ENCODE measurements at places on chromosomes 3 and 15. TPM values are rescaled to one million over a fixed set of nuclear protein-coding genes. Genes with fewer than 3 reads are reported as not detected.

Gene SLC24A5
- 0.36 TPM for total RNA-seq

GRCh38 chr15:66153549-66154415 lies 99.8 kb downstream of the MEGF11 start:
- DNase-seq: no peak

- DNase-seq: no peak
Measured at GRCh38 chr15:62999923-63000561, 42.5 kb upstream of the TPM1 start.

- no peak for DNase-seq
Measured at GRCh38 chr3:29138171-29138570, 142.7 kb upstream of the RBMS3 start.

DNA sequence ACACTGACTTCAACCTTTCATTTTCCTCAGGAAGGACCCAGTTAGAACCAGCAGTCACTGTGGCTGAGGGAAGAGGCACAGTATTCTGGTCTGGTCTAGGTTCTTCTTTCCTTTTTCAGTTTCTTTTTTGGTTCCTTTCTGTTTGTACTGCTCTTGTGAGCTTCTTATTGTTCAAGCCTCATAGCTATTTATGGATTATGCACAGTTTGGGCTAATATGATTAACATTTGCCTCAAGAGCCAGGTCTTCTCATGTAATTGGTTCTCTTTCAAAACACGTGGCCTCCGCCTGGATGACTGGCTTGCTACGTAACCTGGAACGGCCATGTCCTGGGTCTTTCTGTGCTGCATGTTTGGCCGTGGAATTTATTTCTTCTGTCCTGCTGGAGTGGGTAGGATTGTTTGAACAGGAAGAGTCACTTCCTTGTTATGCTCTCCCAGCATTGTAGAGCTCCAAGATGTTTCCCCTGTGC lies 43.3 kb downstream of the RBMS3 start:
- peak; percentile 80 for DNase-seq

GRCh38 chr3:157906627-157907026 lies 199.6 kb downstream of the SHOX2 start:
- no peak for DNase-seq

Gene TNIK
- 9.2 TPM for total RNA-seq

GRCh38 chr15:96893159-96893906 lies 562.8 kb downstream of the NR2F2 start:
- DNase-seq: no peak

Gene SLC9C1
- total RNA-seq: not detected

DNA sequence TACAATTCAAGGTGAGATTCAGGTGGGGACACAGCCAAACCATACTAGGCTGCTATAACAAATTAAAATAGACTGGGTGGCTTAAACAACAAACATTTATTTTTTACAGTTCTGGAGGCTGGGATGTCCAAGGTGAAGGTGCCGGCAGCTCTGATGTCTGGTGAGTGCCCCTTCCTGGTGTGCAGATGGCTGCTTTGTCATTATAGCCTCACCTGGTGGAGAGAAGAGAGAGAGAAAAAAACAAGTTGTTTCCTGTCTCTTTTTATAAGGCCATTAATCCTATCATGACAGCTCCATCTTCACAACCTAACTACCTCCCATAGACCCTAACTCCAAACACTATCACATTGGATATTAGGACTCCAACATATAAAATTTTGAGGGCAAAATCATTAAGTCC lies 279.7 kb downstream of the ZIC1 start:
- DNase-seq: no peak

Gene THBS1
- total RNA-seq: 172 TPM

DNA sequence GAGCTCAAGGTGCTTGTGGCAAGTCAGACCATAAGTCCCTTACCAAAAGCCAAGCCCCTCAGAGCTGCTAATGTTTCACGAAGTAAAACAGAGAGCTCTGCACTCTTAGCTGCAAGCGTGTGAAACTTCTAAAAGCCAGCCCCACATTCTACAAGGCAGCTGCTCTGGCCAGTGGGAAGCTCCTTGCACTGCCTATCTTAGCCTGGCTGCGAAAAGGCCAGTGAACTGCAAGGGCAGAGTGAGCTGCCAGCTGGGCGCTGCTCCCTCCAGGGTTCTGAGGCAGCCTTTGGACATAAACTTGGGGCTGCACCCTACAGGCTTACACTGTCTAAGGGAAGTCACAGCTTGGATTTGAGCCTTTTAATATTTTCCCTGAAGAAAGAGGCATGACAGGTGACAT lies 2.2 kb upstream of the MUSTN1 start:
- no peak for DNase-seq

GRCh38 chr3:98968824-98969223 lies 67.3 kb upstream of the DCBLD2 start:
- DNase-seq: no peak

GRCh38 chr3:65945480-65945879 lies 93.2 kb downstream of the MAGI1 start:
- no peak for DNase-seq

Gene CCR3
- total RNA-seq: not detected

DNA sequence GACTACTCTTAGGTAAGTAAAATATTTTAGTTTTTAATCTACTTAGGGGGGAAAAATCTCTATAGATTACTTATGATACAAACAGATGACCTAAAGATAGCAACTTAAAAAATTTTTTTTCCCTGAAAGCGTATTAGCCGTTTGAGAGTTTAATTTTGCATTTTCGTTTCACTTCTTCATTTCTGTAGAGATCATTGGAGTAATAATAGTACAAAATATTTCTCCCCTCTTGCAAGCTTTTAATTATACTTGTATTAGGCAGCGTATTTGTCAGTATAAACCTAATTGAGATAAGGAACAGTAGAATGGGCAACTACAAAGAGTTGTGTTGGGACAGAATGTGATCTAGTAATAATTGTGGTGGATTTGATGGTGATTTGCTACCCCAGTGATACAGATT lies 10.3 kb downstream of the SKIL start:
- no peak for DNase-seq

- DNase-seq: no peak
Measured at GRCh38 chr3:143124601-143125520, 5.3 kb downstream of the CHST2 start.

Gene TF
- 1.1 TPM for total RNA-seq

Gene CHRNB4
- total RNA-seq: 2.5 TPM

- no peak for DNase-seq
Measured at GRCh38 chr3:71018799-71019198, 564.7 kb downstream of the FOXP1 start.

DNA sequence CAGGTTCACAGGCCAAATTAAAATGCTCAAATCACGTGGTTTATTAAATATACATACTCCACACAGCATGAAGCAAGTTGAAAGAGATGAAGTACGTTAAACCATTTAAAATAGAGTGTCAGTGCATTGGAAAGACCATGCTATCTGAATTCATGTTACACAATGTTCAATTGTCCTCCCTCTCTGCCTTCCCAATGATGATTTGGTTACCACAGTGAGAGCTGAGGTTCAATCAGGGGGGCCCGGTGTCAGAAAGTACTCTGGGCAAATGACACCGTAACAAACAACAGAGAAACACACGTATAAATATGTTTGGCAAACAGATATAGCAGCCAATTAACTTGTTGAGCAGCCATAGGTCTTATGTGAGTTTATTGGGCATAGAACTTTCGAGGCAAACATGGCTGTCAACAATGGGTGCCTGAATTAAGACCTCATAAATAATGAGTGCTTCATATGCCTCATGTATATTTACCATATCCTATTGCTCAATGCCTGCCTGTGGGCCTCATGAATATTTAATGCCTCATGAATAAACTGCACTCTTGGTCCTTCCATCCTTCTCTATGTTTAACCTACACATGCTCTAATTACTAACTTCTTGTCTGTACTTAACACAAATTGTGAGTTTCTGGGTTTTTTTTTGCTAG lies 641.5 kb downstream of the PLOD2 start:
- DNase-seq: no peak

Gene TEX9
- total RNA-seq: 5.7 TPM

DNA sequence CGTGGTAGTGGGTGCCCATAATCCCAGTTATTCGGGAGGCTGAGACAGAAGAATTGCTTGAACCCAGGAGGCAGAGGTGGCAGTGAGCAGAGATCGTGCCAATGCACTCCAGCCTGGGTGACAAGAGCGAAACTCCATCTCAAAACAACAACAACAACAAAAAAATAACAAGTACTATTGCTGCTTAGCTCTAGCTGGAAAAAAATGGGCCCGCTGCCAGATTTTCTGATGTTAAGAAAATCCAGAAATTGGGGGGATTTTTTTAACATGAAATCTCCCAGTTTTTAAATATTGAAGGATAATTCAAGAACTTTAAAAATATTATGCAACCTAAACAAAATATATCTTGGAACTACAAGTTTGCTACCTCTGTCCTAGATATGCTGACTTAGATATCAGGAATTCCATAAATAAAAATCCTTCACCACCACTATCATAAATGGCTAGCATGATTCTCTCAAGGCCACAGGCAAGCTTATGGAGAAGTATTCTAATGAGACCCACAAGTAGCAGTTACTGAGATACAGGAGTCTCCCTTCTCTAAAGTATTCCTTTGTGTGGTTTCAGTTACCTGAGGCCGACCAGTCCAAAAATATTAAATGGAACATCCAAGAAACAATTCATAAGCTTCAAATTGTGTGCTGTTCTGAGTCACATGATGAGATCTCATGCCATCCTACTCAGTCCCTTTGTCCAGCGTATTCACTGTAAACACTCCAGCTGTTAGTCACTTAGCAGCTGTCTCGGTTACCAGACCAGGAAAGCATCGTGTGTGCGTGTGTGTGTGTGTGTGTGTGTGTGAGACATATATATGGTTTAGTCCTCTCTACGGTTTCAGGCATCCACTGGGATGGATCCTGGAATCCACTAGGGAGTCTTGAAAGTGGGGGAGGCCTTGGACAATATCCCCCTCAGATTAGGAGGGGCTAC lies 277.2 kb downstream of the TBL1XR1 start:
- DNase-seq: no peak

Gene MAP6D1
- 0.55 TPM for total RNA-seq

Measured in sigmoid colon (tissue), 7 donors.